ENCODE measurements at places on chromosomes 4 and X. TPM values are rescaled to one million over a fixed set of nuclear protein-coding genes. Genes with fewer than 3 reads are reported as not detected.

Gene GAGE12H
- not detected for total RNA-seq

- no peak for DNase-seq
- no peaks in the 10 kb centered on the region for H3K4me1 ChIP-seq
- H3K4me3 ChIP-seq: no peak overlapping the region
- no peak overlapping the region for H3K27ac ChIP-seq
- H3K36me3 ChIP-seq: no peaks in the 10 kb centered on the region
Measured at GRCh38 chr4:134243742-134244713, 42.4 kb upstream of the PABPC4L start.

GRCh38 chr4:33116871-33117270 lies 2396.7 kb downstream of the PCDH7 start:
- no peaks in the 10 kb centered on the region for H3K36me3 ChIP-seq
- no peak overlapping the region for H3K4me3 ChIP-seq
- no peak for DNase-seq
- no peak overlapping the region for H3K27ac ChIP-seq
- no peaks in the 10 kb centered on the region for H3K4me1 ChIP-seq

DNA sequence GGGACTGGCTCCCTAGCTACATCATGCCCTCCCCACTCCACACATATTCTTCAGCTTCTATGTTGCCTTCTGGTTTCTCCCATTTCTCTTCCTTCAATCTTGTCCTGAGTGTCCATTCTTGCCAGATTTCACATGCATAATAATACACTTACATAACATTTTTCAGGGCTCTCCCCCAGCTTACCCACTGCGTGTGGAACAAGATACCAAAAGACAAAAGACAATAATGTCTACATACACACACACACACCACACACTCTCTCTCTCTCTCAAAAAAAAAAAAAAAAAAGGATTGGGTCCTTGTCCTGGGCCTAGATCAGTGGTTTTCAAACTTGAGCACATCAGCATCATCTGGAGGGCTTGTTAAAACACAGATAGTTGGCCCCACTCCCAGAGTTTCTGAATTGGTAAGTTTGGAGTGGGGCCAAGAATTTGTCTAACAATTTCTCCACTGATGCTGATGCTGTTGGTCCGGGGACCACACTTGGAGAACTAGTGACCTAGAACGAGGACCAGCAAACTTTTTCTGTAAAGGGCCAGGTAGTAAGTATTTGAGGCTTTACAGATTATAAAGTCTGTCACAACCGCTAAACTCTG lies 6.5 kb upstream of the SMARCA1 start:
- H3K27me3 ChIP-seq: no peaks in the 10 kb centered on the region
- H3K4me1 ChIP-seq: no peaks in the 10 kb centered on the region
- no peaks in the 10 kb centered on the region for H3K36me3 ChIP-seq
- H3K27ac ChIP-seq: no peak overlapping the region
- DNase-seq: no peak

- H3K4me1 ChIP-seq: no peaks in the 10 kb centered on the region
- H3K27me3 ChIP-seq: no peaks in the 10 kb centered on the region
- no peak overlapping the region for H3K4me3 ChIP-seq
- H3K27ac ChIP-seq: no peak overlapping the region
- no peak for DNase-seq
Measured at GRCh38 chr4:17098996-17099395, 200.6 kb upstream of the LDB2 start.

DNA sequence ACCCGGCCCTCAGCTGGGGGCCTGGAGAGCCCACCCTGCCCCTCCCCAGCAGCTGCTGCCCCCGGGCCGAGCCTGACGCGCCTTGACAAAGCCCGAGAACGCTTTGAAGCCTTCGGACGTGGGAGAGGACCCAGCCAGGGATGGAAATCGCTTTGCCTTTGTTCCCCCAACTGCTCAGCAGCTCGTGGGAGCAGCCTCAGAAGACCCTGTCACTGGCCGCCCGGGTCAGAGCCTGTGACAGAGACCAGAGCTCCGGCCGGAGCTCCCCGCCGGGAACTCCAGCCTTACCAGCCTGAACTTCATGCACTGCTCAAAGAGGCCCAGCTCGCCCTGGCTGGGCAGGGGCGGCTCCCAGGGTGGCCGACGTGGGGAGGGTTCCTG lies 2.6 kb upstream of the SLC6A8 start:
- H3K27ac ChIP-seq: no peak overlapping the region
- no peak for DNase-seq
- H3K4me3 ChIP-seq: no peak overlapping the region

GRCh38 chr4:60962286-60962685 lies 237.8 kb upstream of the ADGRL3 start:
- no peak overlapping the region for H3K27ac ChIP-seq
- no peak for DNase-seq
- H3K27me3 ChIP-seq: no peaks in the 10 kb centered on the region
- no peak overlapping the region for H3K4me3 ChIP-seq
- no peaks in the 10 kb centered on the region for H3K36me3 ChIP-seq

- H3K4me3 ChIP-seq: no peak overlapping the region
- no peaks in the 10 kb centered on the region for H3K27me3 ChIP-seq
- no peaks in the 10 kb centered on the region for H3K4me1 ChIP-seq
Measured at GRCh38 chrX:42585842-42586621, 191.9 kb downstream of the PPP1R2C start.

- H3K4me3 ChIP-seq: peak overlapping the region; percentile 11
- DNase-seq: no peak
- H3K4me1 ChIP-seq: peaks cover 18% of the 10 kb centered on the region
- H3K36me3 ChIP-seq: no peaks in the 10 kb centered on the region
- no peaks in the 10 kb centered on the region for H3K27me3 ChIP-seq
- no peak overlapping the region for H3K27ac ChIP-seq
Measured at GRCh38 chr4:121156822-121157769, 7.0 kb downstream of the TNIP3 start.

DNA sequence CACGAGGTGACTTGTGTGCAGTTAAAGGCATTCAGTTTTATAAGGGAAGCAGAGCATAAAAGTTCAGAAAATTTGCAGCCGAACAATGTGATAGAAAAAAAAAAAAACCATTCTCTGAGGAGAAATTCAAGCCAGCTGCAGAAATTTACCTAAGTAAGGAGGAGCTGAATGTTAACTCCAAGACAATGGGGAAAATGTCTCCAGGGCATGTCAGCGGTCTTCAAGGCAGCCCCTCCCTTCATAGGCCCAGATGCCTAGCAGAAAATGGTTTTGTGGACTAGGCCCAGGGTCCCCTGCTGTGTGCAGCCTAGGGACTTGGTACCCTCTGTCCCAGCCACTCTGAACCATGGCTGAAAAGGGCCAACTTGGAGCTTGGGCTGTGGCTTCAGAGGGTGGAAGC lies 1764.0 kb downstream of the C4orf33 start:
- H3K27me3 ChIP-seq: no peaks in the 10 kb centered on the region
- no peaks in the 10 kb centered on the region for H3K4me1 ChIP-seq
- H3K27ac ChIP-seq: no peak overlapping the region

DNA sequence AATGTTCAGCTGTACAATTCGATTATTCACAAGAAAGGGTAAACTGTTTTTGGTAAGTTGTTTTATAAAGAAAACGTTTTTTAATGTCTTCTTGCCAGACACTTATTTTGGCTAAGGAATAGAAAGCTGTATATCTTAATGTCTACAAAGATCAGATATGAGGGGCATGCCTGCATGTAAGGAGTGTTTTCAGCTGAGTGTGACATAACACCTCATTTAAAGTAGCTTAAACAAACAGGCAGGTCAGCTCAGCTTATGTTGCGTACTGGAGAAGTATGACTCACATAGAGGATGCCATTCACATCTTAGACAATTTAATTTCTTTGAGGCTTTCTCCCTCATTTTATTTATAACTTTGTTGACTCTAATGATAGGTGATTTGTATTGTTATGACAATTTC lies 30.4 kb downstream of the LAMTOR3 start:
- H3K36me3 ChIP-seq: no peaks in the 10 kb centered on the region
- no peaks in the 10 kb centered on the region for H3K27me3 ChIP-seq
- DNase-seq: no peak
- no peaks in the 10 kb centered on the region for H3K4me1 ChIP-seq

GRCh38 chr4:107718351-107718965 lies 1.6 kb downstream of the PAPSS1 start:
- H3K27me3 ChIP-seq: no peaks in the 10 kb centered on the region
- peak overlapping the region; percentile 87 for H3K4me3 ChIP-seq
- peak overlapping the region; percentile 33 for H3K27ac ChIP-seq
- H3K4me1 ChIP-seq: peaks cover 8% of the 10 kb centered on the region
- no peak for DNase-seq

DNA sequence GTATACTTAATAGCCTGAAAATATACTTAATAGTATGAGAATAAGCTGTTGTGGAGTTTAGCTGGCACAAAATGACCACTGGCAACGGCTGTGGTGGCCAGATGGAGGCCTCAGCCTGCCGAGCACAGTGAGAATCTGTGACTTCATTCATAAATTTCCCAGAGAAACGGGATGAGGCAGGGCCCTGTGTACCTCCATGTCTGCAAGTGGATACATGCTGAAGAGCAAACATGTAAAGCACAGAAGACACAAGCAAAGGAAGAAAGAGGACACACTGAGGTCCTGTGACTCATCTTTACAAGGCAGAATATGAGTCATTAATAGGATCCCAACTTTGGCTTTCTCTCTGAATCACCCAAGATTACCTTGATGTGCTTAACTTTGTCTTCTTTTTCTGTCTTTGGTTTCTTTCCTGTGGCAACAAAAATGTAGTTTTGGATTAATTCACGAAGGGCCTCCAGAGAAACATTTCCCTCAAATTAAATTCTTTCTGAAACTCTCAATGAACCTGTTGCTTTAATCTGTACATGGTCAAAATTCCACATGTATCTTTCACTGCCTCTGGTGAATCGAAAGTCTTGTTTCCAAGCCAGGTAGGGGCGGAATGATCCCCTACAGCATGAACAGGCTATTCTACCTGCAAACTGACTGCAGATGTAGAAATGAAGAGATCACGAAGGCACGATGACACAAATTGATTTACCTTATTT lies 56.4 kb downstream of the IRF2 start:
- H3K4me1 ChIP-seq: peaks cover 14% of the 10 kb centered on the region
- DNase-seq: no peak
- no peaks in the 10 kb centered on the region for H3K36me3 ChIP-seq
- H3K4me3 ChIP-seq: no peak overlapping the region

GRCh38 chrX:9873952-9874351 lies 87.7 kb downstream of the SHROOM2 start:
- H3K36me3 ChIP-seq: no peaks in the 10 kb centered on the region
- no peaks in the 10 kb centered on the region for H3K27me3 ChIP-seq
- H3K27ac ChIP-seq: no peak overlapping the region
- H3K4me1 ChIP-seq: no peaks in the 10 kb centered on the region
- no peak for DNase-seq

Measured in tibial nerve (tissue), 4 donors.